ENCODE measurements at places on chromosomes 4 and X.

GRCh38 chr4:109303140-109303496 lies 660 bp upstream of the COL25A1 start:
- DNase-seq = no peak

DNA sequence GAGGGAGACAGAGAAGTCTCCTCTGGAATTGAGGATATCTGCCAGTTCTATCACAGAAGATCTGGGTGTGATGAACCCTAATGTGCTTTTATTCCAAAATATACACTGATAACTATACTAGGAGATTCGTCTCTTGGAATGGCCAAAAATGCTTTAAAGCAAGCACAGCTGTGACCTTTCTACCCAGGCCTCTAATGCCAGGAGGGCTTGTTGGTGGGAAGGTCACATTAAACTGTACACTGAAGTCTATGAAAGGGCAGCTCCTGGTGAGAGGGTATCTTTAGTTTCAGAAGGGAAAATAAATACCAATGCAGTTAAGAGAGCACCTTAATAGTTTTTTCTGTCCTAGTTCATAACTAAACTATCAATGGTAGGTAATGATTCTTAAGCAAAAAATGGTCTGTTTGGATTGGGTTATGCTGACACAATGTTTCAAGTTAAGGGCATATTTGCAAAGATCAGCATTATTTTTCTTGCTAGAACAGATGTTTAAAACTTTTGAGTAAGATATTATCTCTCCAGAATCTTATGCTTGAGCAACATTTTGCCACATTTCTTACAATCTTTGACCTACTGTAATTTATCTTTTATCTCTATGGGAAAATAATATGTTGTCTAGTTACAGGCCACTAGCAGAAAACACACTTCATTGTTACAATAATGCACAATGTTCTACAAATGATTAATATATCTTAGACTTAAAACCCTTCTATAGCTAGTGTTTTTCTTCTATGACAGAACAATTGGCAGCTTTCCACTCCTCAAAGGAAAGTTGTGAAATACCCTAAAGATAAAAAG lies 59.6 kb downstream of the SEC24D start:
- DNase-seq = no peak

- no peak for DNase-seq
Observed at GRCh38 chr4:74631988-74632387, 162.3 kb downstream of the BTC start.

DNA sequence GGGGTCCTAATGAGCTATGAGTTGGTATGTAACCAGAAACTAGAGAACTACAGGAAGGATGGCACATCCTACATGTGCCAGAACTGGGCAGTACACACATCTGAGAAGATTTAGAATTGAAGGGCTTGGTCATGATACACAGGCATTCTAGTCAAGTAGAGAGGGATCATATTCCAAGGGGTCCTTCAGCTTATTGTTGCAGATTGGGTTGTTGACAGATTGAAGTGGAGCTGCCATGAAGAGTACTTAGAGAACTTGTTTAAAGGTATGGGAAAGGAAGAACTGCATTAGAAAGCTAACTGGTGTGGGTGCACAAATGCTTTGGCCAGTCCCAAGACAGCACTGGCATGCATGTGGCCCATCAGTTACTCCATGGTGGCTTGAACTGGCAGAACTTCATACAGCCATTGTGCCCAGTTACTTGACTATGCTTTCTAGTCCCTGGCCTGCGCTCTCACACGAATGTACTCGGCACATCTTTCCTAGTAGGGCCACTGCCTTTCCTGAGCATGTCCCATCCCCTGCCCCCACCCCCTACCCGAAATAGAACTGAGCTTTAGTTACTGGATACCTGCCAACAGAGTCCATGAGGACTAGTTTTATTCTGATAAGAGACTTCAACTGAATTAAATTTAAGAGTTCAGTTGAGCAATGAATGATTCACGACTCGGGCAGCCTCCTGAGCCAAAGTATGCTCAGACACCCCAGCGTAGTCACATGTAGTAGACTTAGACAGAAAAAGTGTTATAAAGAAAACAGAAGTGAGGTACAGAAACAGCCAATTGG lies 64.0 kb downstream of the CCNG2 start:
- DNase-seq = no peak

- DNase-seq = no peak
Observed at GRCh38 chr4:73669410-73670183, 49.4 kb upstream of the RASSF6 start.

GRCh38 chrX:107117993-107118321 lies 665 bp downstream of the RBM41 start:
- no peak for DNase-seq

DNA sequence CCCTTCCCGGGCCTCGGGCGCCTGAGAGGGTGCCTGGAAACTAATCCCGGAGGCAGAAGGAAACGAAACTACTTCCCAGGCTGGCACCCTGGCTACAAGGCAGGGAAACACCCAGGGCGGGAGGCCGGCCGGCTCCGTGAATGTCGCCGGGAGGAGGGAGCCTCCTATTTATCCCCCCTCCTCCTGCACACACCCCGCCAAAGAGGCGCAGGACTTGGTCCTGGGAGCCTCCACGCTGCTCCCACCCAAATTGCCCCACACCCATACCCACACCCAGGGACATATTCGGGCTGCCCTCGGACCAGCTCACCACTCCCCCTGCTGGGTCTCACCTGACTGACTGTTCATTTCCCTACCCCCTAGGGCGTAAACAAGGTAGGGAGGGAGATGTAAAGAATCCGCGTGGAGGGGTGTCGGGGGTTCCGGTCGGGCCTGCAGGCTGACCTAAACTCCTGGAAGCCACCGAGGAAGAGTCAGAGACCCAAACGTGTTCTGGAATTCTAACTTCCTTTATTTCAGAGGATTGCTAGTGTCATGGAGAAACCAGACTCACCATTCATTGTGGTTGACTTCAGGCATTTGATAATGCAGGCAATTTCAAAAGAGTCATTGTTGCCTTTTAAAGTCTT lies at the start of gene BTC:
TSS of gene BTC (minus strand) at position 142 of the 629 bp plus-strand sequence. CDS start 198 bp downstream, outside the sequence.
- DNase-seq = no peak

DNA sequence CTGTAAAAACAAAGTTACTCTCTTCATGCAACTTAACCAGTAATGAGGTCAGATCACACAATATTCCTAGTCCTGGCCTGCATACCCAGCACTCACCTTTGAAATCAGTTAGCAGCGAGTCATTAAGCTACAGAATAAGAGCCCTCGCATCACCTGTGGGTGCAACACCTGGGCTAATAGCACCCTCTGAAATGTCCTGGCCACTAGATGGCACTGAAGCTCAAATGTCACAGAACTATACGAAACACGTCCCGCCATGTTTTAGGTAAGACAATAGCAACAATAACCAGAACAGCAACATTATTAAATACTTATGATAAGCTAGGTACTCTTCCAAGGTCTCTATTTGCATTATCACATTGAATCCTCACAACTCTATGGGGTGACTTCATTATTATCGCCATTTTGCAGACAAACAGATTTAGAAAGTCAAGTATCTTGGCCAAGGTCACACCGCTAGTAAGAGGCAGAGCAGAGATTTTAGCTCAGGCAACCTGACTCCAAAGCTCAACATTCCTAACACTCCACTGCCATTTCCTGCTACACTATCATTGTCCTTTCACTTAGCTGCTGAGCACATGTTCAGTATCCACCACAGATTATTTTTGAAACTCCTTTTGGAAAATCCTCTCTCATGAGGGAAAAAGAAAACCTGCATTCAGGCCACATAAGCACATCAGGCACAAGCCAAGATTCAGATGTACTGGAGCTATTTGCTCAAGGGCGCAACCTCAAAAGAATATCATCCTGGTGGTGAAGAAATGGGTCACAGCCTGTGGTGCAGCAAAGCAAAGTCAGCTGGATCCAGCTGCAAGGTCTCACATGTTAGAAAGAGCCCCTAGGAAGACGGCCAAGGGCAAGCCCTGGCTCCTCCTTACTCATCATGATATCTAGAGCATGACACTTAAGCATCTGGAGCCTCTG lies 59.5 kb upstream of the KDR start:
- DNase-seq = peak; percentile 31

DNA sequence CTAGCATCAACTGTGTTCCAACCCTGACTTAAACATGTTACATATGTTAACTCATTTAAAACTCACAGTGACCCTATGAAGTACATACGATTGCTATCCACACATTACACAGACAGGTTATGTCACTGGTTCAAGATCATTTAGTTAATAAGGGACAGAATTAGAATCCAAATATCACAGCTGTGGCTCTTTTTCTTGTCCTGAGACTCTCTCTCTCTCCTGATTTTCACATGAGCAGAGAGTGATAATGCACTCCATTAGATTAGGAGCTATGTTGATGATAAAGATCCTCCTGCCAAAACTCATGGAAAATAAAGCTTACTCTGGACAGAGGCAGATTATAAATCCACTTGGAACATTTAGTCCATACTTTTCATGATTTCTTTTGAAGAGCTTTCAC lies 408.3 kb downstream of the PPARGC1A start:
- no peak for DNase-seq

- no peak for DNase-seq
Observed at GRCh38 chr4:143089847-143090246, 94.9 kb upstream of the USP38 start.

- no peak for DNase-seq
Observed at GRCh38 chrX:42000836-42001235, 77.5 kb upstream of the CASK start.

DNA sequence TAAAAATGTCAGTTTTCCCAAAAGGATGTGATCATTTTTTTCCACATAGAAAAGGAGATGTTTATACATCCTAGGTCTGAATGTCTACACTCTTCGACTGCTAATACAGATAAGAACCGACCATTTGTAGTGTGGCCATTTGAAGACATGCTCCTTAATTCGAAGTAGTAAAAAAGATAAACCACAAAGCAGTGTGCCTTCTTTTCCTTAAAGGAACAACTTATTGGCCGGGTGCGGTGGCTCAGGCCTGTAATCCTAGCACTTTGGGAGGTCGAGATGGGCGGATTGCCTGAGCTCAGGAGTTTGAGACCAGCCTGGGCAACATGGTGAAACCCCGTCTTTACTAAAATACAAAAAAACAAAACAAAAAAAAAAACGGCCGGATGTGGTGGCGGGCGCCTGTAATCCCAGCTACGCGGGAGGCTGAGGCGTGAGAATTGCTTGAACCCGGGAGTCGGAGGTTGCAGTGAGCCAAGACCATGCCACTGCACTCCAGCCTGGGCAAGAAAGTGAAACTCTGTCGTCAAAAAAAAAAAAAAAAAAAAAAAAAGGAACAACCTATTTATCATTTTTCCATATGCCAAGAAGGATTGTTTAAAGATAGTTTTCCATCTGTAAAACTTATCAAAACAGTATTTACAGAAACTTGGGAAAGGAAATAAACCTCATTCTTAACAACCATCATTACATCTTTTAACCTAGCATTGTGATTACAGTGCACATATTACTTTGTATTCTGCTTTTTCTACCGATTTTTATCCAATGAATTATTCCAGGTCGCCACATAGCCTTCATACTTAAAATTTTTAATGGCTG lies 2.6 kb downstream of the INTS6L start:
- DNase-seq = no peak

GRCh38 chr4:110780538-110780937 lies 157.7 kb upstream of the PITX2 start:
- DNase-seq = no peak

DNA sequence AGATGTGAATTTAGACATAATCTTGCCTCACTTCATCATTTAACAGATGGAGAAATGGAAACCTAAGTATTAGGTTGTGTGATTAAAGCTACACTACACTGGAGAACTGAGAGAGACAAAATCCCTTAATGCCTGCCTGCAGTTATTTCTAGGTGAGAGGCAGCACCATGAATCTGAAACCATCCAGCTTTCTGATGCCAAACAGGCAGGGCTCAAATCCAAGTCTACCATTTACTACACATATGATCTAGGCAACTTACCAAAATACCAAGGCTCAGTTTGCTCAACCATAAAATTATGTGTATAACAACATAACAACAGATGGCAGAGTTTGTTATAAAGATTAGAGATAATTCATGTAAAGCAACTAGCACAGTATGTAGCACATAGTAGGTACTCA lies 38.7 kb downstream of the GABRA4 start:
- DNase-seq = no peak

DNA sequence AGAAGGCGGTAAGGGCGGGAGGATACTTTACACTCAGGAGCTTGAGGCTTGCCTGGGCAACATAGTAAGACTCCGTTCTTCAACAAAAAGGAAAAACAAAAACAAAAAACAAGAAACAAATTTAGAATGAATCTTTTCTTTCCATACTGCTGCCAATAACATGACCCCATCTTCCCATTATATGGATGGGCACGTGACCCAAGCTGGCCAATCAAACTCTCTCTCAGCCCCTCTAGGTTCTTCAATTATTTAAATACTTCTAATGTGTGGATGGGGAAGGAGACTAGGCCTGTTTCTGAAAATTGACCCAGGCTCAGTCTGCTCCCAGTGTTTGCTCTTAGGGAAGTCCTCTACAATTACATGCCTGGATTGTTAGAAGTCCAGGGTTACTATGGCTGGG lies 22.2 kb upstream of the ATP6AP2 start:
- no peak for DNase-seq

DNA sequence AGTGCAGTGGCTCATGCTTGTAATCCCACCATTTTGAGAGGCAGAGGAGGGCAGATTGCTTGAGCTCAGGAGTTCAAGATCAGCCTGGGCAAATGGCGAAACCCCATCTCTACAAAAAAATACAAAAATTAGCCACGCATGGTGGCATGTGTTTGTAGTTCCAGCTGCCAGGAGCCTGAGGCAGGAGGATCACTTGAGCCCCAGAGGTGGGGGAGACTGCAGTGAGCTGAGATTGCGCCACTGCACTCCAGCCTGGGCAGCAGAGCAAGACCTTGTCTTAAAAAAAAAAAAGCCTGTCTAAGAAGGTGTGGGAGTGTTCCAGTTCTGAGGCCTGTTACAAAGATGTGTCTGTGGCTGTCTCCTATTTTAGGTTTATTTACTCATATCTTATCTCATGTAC lies 38.0 kb downstream of the PI4K2B start:
- no peak for DNase-seq

DNA sequence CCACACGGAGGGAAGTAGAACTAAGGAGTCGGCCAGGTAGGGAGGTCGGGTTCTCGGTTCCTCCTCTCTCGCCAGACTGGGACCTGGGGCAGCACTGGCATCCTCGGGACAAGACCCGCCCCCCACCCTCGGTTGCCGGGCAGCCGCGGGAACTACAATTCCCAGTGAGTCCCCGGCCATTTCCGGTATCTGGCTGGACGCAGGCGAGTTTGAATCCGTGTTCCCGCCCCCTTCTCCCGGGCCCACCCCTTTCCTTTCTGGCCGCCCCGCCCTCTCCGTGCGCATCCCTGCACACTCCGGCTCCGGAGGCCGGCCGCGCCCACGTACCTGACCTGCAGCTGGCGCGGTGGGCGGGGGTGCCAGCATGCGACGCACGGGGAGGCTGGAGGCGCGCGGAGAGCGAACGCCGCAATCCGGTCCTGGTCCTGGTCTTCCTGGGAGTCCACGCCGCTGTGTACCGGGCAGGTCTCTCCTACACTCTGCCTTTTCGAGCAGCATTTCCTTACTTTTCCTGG lies 10.2 kb upstream of the DLG3 start:
- DNase-seq = peak; percentile 70

GRCh38 chr4:111776561-111776960 lies 368.7 kb upstream of the FAM241A start:
- no peak for DNase-seq

All from stimulated activated CD4-positive, alpha-beta T cell treated with anti-CD3 and anti-CD28 coated beads, Interleukin-2, amount 100 ng/mL, for 24 hours (primary cell).